ENCODE measurements at places on chromosomes 13 and 19.

DNA sequence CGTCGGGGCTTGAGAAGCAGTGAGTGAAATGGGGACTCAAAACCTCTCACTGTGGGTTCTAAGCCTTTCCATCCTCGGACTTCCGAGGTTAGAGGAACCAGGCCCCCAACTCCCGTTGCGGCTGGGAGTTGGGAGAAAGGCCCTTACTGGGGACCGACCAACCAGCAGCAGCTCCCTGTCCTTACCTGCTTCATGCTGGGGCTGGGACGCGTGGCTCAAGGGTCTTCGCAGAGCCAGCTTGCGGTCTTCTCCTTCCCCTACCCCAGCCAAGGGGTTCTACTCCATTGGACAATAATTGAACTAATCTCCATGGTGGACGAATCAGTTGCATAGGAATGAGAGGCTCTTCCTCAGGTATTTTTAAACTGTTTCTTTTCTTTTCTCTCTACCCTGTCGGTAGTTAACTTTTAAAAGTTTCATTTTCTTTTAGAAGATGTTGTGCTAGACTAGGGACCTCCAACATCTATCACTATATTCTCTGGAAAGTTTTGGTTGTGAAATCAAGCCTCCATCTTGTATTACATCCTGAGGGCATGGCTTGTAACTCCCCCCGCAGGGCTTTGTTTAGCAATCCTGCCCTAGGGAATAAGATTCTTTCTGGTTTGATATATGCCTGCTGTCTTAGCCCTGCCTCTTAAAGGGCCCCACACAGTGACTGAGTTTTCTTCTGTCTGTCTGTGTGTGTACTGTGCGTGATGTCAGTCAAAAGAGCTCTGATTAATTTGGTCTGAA, 1027.1 kb upstream of the PCDH9 start:
- DNase-seq: no peak

GRCh38 chr19:4374498-4375163, 25.7 kb downstream of the SH3GL1 start:
- no peak for DNase-seq

DNA sequence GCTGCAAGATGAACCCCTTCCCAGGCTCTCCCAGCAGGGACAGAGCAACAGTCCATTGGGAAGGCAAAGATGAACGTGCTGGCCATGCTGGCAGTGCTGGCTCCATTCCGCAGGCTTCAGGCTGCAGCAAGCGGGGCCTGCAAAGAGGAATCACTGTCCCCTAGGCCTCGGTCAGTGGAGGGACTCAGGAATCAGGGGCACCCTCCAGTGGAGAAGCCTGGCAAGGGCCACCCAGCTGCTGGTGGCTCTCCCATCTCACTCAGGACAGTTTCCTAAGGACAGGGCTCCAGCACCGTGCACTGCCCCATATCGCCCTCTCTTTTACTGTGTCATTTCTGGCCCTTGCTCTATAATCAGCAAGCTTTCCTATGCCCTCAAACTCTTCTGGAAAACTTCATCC, 498.6 kb downstream of the EFNB2 start:
- DNase-seq: no peak

DNA sequence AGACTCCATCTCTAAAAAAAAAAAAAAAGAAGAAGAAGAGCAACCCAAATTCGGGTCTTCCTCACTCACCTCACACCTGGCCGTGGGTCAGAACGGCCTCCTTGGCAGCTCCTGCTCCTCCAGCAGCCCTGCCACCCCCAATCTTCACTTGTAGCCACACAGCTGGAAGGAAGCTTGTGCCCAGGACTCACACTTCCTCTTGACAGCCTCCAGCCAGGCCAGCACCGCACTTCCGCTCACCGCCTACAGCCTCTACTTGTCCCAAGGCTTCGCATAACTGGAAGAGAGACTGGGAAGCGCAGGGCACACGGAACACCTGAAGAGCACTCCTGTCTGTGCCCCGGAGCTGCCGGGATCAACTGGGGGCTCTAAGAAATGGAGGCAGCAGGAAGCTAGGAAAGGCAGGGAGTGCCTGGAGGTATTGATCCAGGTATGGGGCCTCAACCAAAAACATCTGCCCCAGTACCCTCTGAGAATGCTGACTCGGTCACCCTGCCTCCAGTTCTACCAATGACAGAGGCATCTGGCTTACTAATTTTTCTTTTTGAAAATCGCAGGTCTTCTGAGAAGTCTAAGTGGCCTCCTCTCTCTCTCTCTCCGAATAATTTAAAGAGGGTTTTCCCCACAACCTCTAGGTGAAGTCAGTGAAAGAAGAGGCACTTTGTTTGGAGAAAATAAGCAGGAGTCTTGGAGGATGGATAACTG, 31.1 kb upstream of the ATP12A start:
- DNase-seq: no peak

GRCh38 chr13:112688560-112689302, 1.1 kb upstream of the ATP11A start:
- no peak for DNase-seq

GRCh38 chr19:13974073-13974472, 21.8 kb downstream of the DCAF15 start:
- no peak for DNase-seq

DNA sequence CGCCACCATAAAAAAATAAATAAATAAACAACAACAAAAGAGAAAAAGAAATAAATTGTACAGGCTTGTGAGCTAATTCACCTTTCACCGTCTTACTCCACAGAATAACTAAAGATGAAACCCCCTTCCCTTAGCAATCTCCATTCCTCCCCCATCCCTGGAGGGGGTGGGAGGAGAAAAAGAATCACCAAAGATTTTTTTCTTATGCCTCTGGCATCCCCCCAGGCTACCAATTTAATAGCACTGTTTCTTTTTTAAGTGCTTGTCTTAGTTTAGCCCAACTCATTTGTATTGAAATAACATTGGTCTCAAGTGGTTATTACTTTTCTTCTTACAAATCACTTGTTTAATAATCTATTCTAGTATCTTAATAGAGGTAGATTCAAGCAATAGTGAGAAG, 23.9 kb upstream of the KLF5 start:
- DNase-seq: no peak

DNA sequence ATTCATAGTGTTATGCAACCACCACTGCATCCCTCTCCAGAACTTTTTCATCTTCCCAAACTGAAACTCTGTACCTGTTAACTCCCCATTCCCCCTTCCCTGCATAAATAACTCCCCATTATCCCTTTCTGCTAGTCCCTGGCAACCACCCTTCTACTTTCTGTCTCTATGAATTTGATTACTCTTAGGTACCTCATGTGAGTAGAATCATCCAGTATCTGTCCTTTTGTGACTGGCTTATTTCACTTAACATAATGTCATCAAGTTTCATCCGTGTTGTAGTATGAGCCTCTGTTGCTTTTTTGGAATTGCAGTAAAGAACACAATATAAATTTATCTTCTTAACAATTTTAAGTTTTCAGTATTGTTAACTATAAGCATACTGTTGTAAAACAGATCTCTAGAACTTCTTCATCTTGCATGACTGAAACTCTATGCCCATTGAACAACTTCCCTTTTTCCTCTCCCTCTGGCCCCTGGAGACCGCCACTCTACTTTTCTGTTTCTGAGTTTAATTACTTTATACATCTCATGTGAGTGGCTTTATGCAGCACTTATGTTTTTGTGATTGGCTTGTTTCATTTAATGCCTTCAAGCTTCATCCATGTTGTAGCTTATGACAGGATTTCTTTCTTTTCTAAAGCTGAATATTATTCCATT, 87.3 kb upstream of the ABCC4 start:
- no peak for DNase-seq

GRCh38 chr19:40601134-40601974, at the start of gene LTBP4:
LTBP4 (plus strand) TSS chr19:40601369; CDS start chr19:40601388, 19 bp downstream.
- DNase-seq: no peak

- DNase-seq: no peak
Observed at GRCh38 chr19:43759515-43759914, 4.8 kb upstream of the SMG9 start.

GRCh38 chr19:38478273-38478971, 44.9 kb downstream of the RYR1 start:
- no peak for DNase-seq

- no peak for DNase-seq
Observed at GRCh38 chr19:54248016-54248601, 5.5 kb upstream of the LILRA6 start.

GRCh38 chr19:2089001-2089711, 7.0 kb downstream of the MOB3A start:
- DNase-seq: no peak

- no peak for DNase-seq
Observed at GRCh38 chr13:101942038-101942437, 459.8 kb downstream of the FGF14 start.

- DNase-seq: no peak
Observed at GRCh38 chr19:6963244-6963852, 57.9 kb downstream of the MBD3L2B start.

- DNase-seq: no peak
Observed at GRCh38 chr13:110329258-110329657, 22.2 kb downstream of the COL4A2 start.

- peak; percentile 72 for DNase-seq
Observed at GRCh38 chr19:664913-665443, 2.0 kb upstream of the RNF126 start.

GRCh38 chr19:38451629-38452028, 18.1 kb downstream of the RYR1 start:
- DNase-seq: no peak

GRCh38 chr13:51252954-51253532, 30.8 kb downstream of the FAM124A start:
- no peak for DNase-seq

- DNase-seq: no peak
Observed at GRCh38 chr13:48738311-48738710, 84.6 kb downstream of the CYSLTR2 start.

GRCh38 chr19:36931684-36932083, 15.6 kb downstream of the ZNF568 start:
- no peak for DNase-seq

DNA sequence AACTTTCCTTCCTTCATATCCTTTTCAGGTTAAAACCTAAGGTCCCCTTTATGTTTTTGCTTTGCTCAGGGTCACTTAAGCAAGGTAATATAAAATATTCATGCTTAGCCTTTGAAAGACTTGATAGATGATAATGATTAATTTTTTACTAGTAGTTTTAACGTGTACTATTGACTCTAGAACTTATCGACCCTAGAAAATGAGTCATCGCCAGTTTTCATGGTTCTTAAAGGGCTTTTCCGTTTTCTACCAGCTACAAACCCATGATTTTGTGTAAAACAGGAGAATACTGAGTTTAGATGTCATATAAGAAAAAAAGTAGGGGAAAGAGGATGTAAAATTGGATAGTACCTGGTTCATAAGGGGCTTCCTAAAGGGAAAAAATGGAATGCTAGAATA, 75.7 kb downstream of the DHRS12 start:
- no peak for DNase-seq

- DNase-seq: no peak
Observed at GRCh38 chr13:51524829-51525566, 59.3 kb upstream of the WDFY2 start.

DNA sequence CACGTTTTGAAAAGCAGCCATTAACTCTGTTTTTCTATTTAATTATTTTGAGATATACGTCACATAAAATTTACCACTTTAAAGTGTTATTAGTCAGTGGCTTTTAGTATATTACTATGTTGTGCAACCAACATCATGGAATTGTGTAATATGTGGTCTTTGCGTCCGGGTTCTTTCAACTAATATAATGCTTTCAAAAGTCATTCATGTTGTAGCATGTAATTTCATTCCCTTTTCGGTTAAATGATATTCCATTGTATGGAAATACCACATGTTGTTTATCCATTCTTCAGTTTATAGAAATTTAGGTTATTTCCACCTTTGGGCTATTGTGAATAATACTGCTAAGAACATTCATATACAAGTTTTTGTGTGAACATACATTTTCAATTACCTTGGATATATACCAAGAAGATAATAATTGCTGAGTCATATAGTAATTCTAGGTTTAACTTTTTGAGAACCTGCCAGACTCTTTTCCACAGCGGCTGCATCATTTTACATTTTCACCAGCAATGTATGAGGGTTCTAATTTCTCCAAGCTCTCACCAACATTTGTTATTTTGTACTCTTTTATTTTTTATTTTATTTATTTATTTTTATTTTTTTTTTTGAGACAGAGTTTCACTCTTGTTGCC, 28.1 kb upstream of the CLDN10 start:
- no peak for DNase-seq

- DNase-seq: no peak
Observed at GRCh38 chr13:66036636-66037035, 1193.5 kb downstream of the PCDH9 start.

GRCh38 chr19:55913643-55914268, 18.4 kb downstream of the NLRP13 start:
- DNase-seq: no peak

DNA sequence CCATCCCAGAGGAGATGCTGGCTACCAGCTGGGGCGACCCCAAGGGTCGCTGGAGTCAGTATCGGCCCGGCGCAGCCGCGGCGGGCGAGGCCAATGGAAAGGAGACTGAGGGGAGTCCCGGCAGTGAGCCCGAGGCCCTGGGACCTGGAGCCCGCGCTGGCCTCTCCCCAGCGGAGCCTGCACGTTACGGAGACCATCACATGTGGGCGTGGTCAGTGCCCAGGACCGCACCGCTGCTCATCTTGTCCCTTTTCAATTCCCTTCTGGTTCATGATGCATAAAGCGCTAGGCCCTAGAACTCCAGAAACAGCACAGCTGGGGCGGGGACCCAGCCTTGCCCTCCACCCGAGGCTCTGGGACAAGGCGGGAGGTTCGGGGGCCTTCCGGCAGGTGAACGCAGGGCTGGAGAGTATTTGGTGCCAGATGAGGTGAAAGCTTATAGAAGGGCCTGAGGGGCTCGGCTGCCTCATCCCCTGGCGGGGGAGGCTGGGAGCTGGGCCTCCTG, 8.0 kb downstream of the C19orf25 start:
- DNase-seq: no peak

GRCh38 chr13:105202354-105202753, 1333.1 kb downstream of the EFNB2 start:
- DNase-seq: no peak

DNA sequence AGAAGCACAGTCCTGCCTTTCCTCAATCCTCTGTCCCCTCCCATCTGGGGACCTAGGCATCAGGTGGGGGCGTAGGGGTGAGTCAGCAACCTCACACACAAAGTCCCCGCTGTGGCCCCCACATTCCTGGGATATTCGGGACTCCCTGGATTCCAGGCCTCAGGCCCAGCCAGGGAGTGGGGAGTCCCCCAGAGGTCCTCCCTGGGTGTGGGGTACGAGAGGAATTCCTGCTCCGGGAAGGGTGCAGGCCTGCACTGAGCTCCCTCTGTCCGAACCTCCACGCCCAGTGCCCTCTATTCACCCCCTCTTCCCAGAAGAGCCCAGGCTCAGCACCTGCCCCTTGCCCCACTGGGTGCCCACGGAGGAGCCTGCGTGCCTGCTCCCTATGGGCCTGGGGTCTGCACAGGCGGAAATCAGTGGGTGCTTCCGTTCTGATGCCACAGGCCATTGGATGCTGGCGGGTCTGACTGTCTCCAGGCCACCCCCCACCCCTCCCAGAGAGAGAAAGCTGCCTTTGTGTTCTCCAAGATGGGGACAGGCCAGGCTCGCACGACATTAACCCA, 3.4 kb downstream of the CADM4 start:
- no peak for DNase-seq

- no peak for DNase-seq
Observed at GRCh38 chr13:111561091-111561781, 240.8 kb downstream of the TEX29 start.

GRCh38 chr13:43763143-43763759, 23.5 kb downstream of the ENOX1 start:
- DNase-seq: no peak

Data from GM18507 (cell line).